Chondrocyte (in vitro differentiated cells): ENCODE measurements at places on chromosomes 13 and 19. TPM values are rescaled to one million over a fixed set of nuclear protein-coding genes. Genes with fewer than 3 reads are reported as not detected.

B3GLCT gene
- total RNA-seq: 10.7 to 14.4 TPM (median 12.7 TPM) in 3 replicates

- DNase-seq: no peak
Measured at GRCh38 chr13:26985285-26985878, 186.2 kb downstream of the USP12 start.

DNA sequence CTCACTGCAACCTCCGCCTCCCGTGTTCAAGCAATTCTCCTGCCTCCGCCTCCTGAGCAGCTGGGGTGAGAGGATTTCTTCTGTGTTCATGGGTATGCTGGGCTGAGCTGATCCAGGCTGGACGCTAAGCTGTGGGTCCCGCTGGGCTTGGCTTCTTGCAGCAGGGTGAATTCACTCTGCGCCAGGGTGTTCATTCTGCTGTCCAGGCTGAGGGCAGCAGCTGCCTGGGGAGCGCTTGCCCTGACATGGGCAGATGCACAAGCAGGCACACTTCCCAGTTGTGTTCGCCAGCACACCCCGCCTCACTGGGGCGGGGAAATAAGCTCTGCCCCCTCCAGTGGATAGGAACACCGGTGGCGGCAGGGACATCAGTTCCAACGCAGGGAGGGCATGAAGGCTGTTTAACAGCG, 7.3 kb upstream of the INAFM1 start:
- no peak for DNase-seq

FCER2 gene
- total RNA-seq: not detected in 3 replicates

DNA sequence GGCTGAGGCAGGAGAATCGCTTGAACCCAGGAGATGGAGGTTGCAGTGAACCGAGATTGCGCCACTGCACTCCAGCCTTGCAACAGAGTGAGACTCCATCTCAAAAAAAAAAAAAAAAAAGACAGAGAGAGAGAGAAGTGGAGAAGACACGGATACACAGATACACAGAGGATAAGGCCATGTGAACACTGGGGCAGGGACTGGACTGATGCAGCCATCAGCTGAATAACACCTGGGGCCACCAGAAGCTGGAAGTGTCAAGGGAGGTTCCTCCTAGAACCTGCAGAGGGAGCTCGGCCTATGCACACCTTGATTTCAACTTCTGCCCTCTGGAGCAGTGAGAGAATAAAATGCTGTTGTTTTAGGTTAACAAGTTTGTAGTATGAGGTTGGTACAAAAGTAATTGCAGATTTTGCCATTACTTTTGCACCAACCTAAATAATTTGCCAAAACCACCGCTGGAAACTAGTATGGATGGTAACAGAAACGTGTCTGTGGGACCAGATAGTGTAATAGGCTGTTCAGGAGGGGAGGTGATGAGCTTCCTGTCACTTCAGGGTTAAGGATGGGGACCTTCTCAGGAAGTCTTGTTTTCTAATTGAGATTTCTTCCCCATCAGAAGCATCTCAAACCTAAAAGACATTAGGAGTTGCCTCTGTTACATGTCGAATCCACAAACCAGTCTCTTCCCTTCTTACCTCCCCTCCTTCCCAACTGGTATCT, 36.4 kb upstream of the IGSF23 start:
- DNase-seq: no peak

AKT2 gene
- 99.9 to 136 TPM (median 100 TPM) in 3 replicates for total RNA-seq

CABP5 gene
- not detected in 3 replicates for total RNA-seq

LRRC25 gene
- total RNA-seq: not detected in 3 replicates

DNA sequence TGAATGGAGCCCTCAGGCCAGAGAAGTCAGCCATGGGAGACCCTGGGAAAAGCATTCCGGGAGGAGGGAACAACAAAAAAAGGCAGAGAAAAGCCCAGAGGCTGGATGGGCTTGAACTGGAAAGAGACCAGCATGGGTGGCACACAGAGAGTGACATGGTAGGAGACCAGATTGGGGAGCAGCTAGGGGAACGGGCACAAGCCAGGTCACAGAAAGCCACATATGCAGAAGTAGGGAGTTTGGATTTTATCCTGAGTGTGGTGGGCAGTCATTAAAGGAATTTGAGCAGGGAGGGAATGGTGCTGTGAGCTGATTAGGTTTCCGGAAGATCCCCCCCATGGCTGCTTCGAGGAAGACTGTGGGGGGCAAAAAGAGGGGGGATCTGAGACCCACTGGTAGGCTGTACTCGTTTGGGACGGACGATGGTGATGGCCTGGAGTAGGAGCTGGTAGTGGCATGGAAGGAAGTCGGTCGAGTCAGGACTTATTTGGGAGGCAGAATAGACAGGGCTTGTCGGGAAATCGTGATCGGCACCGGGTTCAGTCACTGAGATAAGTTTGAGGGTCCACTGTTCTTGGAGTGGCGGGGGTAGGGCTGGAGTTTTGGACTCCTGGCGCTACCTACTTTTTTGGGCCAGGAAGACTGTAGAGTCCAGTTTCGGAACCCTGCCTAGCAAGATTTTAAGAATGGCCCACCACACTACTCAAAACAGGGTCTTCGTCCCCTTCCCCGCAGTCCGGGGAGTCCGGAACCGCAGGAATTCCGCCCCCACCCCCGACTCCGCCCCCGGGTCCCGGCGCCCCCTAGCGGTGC, 949 bp downstream of the SERTAD1 start:
- DNase-seq: no peak

KLF2 gene
- total RNA-seq: 44.7 to 50.9 TPM (median 49.4 TPM) in 3 replicates

DNA sequence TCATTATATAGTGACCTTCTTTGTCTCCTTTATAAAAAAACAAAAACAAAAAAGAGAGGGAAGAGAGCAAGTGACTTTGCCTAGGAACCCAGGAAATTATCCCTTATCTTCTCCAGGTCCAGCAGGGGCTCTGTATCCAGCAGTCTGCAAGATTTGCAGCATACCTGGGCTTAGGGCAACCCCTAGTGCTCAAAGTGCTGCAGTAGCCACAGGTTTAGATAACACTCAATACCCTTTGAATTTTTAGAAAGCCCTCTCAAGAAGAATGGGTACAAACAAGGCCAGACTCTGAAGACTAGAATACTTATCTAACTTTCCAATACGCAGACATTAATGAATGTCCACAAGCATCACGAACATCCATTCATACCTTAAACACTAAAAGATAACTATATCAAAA, 43.2 kb downstream of the CCNA1 start:
- no peak for DNase-seq

DNA sequence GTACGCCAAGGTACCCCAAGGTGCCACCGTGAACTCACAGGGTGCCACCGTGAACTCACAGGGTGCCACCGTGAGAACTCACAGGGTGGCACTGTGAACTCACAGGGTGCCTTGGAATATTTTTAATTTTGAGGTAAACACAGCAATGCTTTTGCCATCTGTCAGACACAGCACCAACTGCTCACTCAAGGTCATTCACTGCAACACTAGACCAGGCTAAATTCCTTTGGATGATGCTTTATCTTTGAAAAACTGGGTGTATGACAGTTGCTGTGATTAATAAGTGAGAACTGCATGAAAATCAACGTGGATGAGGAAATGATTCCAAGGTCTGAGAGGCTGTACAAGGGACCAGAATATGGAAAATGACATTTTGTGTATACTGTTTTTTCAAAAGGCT, 18.9 kb downstream of the SAFB2 start:
- DNase-seq: no peak

- DNase-seq: no peak
Measured at GRCh38 chr13:28534801-28535200, 39.9 kb upstream of the FLT1 start.

- DNase-seq: no peak
Measured at GRCh38 chr13:83738407-83738806, 143.9 kb downstream of the SLITRK1 start.

DNA sequence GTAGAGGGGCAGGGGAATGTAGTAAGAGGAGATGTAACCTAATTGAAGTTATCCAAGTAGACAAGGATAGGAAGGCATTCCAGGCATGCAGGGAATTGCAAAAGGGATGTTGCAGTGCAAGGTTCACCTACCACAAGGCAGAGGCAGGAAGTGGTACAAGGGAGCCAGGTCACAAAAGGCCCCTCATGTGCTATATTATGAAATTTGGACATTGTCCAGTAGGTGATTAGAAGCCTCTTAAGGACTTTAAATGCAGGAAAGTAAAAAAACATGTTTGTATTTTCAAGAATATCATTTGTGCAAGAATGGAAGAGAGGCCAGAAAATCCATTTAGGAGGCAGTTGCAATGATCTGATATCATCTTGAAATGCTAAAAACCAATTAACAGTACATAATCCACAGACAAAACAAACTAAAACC, 111.4 kb downstream of the FRY start:
- DNase-seq: no peak

GRCh38 chr13:112453207-112453829, 77.2 kb downstream of the SPACA7 start:
- no peak for DNase-seq

- DNase-seq: no peak
Measured at GRCh38 chr19:44689290-44690130, 9.4 kb upstream of the CEACAM16 start.

FOXO1 gene
- total RNA-seq: 8.9 to 17.7 TPM (median 9.7 TPM) in 3 replicates

DENND1C gene
- not detected in 3 replicates for total RNA-seq

DNA sequence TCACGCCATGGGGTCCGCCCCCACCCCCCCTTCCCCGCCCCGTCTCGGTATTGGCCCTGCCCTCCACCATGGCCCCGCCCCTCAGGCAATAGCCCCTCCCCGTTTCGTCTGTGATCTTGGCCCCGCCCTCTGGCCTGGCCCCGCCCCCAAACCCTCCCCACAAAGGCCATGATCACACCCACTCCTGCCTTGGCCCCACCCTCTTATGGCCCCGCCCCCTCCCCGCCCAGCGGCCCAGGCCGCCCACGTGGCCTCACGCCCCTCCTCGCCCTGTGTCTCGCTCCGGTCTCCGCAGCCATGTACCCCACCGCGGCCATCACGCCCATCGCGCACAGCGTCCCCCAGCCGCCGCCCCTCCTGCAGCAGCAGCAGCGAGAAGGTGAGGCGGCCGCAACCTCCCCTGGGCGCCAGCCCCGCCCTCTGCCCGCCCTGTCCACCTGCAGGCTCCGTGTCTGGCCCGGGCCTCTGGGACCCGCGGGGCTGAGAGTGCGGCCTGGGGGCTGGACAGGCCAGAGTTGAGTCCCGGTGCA, 61.3 kb downstream of the CELF5 start:
- DNase-seq: no peak

GRCh38 chr13:113299951-113300350, 2.9 kb downstream of the LAMP1 start:
- DNase-seq: no peak

DNA sequence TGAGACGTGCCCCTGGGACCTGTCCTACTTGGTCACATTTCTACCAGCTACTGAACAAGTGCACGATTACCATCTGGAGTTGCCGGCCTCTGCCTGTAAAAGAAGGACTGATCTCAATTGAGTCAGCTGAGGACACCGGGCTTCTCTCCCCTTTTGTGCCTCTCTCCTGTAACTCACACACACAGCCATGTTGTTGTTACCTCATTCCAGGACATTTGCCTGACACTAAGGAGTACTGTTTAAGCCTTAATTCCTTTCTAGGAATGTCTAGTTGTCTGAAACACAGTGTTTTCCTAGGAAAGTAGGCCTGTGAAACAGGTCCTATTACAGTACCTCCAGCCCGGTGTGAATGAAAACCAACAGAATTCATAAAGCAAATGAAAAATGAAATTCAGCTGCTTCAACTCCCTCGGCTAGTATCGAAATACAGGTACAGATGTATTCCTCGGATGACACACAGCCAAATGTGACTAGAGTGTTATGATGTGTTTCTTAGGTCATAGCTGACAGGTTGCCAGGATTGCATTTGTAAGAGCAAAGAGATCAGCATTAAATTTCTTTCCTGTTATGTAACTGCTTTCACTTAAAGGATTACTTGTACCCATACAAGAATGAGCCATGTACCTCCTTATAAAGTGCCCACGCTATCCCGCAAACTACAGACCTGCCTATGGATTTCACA, 152.0 kb upstream of the IRS2 start:
- no peak for DNase-seq

GRCh38 chr13:80299046-80299445, 41.9 kb downstream of the SPRY2 start:
- DNase-seq: no peak

GRCh38 chr13:105552078-105552477, 983.4 kb downstream of the EFNB2 start:
- DNase-seq: no peak
